Right renal cortex interstitium (tissue), 3 donors: ENCODE measurements at places on chromosomes 2 and 18. TPM values are rescaled to one million over a fixed set of nuclear protein-coding genes. Genes with fewer than 3 reads are reported as not detected.

The CTLA4 gene
- polyA plus RNA-seq = 0.13 TPM

The UGT1A10 gene
- polyA plus RNA-seq = not detected

DNA sequence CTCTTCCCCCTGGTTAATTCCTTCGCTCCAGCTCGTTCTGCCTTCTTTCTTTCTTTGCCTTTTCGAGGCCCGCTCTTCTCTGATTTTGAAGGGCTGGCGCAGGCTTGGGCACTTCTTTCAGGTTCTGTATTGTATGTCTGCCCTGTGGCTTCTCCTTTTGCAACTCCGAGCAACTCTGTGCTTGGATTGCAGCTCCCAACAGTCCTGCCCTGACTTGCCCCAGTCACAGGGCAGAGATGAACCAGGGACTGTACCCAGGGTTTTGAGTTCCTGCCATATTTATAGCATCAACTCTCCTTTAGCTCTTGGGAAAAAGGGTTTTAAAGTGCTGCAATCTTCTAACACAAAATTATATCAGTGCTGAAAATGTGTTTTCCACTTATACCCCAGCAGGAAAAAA is 31.1 kb upstream of the CD8A start:
- DNase-seq = no peak

DNA sequence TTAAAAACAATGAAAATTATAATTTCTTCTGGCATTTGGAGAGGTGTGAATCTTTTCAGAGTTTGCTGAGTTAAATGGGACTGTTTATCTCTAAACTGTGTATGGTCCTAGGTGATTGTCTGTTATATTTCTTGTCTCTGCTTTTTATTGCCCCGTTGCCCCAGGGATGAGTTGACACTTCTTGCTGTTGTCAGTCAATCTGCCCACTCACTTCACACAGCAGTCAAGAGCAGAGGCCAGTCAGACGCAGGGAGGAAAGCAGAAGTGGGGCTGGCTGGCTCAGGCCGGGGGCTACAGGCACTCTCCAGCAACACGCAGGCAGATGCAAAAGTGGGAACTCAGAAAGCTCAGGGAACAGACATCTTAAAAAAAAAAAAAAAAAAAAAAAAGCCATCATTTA is 365.2 kb downstream of the CLIP4 start:
- DNase-seq = no peak

DNA sequence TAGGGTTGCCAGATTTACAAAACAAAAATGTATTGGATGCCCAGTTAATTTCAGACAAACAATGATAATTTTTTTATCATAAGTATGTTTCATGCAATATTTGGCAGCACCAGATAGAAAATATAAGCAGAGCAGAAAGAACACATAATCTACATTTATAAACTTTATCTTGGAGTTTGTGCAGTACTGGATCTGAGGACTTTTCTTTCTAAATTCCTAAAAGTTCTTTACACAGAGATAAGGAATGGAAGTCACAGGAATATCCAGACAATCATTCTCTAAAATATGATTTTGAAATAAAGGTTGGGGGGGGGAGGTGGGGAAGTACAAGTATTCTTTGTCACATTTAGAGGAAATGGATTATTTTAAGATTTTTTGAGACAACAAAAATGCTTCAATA is 28.8 kb upstream of the MC4R start:
- DNase-seq = no peak

GRCh38 chr18:49340446-49340845 is 120.0 kb downstream of the DYM start:
- no peak for DNase-seq

- no peak for DNase-seq
Observed at GRCh38 chr2:138881126-138881525, 100.9 kb upstream of the NXPH2 start.

- DNase-seq = no peak
Observed at GRCh38 chr18:69208545-69208944, 192.1 kb upstream of the DOK6 start.

- DNase-seq = no peak
Observed at GRCh38 chr2:232341739-232342126, 36.8 kb upstream of the ALPP start.
